ENCODE measurements at places on chromosomes 3 and 15.

GRCh38 chr3:187084126-187084525 is 55.2 kb downstream of the RPL39L start:
- no peak for DNase-seq

DNA sequence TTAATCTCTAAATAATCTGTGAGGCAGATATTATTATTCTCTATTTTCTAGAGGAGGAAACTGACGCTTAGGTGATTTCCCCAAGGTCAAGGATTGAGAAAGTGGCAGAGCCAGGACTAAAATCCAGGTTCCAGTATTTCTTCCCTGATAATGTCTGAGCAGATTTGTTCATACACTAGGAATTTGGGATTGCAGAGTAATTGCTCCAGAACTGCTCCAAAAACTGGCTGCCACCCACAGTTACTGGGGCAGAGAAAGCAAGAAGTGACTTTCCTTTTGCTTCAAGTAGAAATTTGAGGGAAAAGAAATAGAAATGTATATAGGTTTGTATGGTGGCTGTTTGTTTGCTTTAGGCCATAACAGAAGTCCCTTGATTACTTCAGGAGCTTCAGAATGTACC is 60.6 kb downstream of the SLC12A8 start:
- no peak for DNase-seq

- DNase-seq: no peak
Measured at GRCh38 chr3:72699631-72700030, 148.6 kb downstream of the SHQ1 start.

DNA sequence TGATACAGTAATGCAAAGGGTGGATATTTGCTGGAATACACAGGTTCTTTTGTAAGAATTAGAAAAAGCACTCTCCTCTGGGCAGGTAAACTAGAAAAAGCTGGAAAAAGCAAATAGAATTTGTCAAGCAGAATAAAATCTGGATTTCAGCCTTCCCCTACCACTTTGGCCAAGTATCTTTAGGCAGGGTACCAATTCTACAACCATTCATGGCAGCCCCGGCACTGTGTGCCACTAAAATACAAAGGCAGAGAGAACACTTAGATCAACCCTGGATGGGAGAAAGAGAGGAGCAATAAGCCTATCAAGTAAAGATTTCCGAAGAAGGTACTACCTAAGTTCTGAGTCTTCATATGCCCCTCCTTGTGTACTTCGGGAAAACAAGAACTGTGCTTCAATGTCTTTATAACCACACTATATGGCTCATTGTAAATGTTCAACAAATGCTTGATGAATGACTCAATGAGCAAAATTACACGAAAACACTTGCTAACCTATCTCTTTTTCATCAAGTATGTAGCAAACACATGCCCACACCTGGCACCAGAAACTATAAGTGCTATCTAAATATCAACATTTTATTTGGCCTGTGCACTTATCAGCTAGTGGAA is 20.8 kb downstream of the STAG1 start:
- DNase-seq: no peak
